ENCODE measurements at places on chromosomes 5 and 9. TPM values are rescaled to one million over a fixed set of nuclear protein-coding genes. Genes with fewer than 3 reads are reported as not detected.

The SOX30 gene
- total RNA-seq: 0.15 TPM

The NUTM2G gene
- not detected for total RNA-seq

The NIM1K gene
- total RNA-seq: 1.2 TPM

The SPACA9 gene
- 7.8 TPM for total RNA-seq

The ANKRD18B gene
- total RNA-seq: 0.58 TPM

The SLC6A19 gene
- total RNA-seq: not detected

The STARD4 gene
- total RNA-seq: 39.6 TPM

The HRH2 gene
- total RNA-seq: 4.1 TPM

The PTAR1 gene
- 49.5 TPM for total RNA-seq

The ABO gene
- total RNA-seq: 5.7 TPM

DNA sequence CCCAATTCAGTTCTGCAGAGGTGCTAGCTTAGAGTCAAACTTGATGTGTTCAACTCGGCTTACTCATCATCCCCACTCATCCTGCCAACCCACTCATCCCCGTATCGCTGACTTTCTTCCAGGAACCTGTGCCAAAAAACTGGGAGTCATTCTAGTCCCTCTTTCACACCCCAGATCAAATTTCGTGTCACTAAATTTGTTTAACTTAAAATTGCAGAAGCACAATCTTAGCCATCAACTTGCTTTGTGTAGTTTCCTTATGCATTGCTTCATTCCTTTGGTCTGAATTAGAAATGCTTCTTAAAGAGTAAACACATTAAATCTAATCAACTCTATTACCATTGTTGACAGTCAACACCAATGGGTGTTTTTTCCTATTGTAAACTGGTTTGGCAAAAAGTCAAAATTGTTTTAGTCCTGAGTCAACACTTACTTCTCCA lies 162.4 kb downstream of the TTC39B start:
- no peak for DNase-seq

DNA sequence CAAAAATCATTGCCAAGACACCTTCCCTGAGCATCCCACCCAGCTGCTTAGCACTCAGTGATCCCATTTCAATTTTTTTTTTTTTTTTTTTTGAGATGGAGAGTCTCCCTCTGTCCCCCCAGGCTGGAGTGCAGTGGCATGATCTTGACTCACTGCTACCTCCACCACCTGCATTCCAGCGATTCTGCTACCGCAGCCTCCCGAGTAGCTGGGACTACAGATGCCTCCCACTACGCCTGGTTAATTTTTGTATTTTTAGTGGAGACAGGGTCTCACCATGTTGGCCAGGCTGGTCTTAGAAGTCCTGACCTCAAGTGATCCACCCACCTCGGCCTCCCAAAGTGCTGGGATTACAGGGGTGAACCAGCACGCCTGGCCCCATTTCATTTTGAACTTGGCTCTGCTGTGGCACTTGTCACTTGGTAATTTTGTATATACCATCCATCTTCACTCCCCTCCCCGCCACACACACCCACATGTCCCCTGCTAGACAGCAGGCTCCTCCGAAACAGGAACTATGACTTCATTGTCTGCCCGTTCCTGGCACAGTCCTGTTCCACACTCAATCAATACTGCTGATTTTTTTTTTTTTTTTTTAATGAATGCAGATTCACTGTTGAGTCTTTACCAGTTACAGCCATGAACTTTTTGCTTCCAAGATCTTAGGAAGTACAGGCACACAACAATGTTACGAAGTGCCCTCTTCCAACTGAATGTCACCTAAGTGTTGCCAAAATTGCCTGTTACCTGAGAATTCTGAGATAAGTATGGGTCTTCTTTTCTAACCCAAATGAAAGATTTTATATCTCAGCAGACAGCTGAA lies 17.3 kb upstream of the ZBTB34 start:
- no peak for DNase-seq

DNA sequence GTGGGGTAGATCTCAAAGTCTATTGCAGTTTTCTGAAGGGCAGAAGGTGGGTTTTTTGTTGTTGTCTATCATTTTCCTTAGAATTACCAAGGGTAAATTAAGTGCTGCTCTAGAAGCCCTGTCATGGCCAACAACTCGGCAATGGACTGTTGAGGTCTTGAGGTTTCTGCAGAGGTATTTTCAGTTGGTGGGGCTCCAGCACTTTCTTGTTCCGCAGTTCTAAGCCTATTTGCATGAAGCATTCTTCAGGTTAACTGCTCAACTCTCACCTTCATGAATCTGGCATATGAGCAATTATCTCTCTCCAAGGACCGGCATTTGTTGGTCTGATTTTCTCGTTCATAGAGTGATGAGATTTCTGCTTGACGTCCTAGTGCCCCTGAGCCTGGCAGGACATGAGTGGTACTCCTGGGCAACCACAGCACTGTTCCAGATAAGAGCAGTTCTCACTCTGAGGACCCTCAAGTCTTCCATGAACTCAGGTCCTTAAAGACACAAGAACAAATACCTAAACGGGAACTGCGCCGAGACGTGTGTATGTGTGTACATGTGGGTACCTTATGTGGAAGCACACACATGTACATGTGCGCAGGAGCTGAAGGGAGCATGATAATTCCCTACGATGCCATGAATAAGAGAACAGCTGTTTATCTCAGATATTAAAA lies 544.5 kb downstream of the CSNK1G3 start:
- DNase-seq: peak; percentile 46

GRCh38 chr5:172768573-172769341 lies 2.2 kb downstream of the DUSP1 start:
- DNase-seq: no peak

DNA sequence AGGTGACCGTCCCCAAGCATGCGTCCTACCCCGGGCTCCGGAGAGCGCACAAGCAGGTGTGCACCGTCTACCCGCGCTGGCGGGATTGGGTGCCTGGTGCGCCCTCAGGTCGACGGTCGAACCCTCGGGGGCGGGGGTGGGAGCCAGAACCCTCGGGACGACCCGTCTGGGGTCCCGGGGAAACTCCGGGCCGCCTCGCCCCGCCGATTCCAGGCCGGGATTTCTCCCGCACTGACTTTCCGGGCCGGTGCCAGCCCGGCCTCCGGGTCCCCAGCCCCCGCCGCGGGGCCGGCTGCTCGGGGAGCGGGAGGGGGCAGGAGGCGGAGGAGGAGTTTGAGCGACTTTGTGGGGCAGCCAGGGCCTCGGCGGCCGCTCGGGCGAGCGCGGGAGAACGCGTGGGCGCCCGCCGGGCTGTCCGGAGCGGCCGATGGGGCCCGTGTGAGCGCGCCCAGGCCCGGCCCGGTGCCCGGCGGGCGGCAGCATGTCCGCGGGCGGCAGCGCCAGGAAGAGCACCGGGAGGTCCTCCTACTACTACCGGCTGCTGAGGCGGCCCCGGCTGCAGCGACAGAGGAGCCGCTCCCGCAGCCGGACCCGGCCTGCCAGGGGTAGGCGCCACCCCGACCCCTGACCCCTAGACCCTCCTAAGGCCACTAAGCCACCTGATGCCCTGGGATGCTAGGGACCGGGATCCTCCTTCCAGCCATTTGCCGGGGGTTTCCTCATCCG lies at the start of gene DAB2IP:
Gene DAB2IP, plus strand, starts transcription at position 340 of the 726 bp plus-strand sequence. Its CDS starts 142 bp downstream, at position 482.
- peak; percentile 83 for DNase-seq

DNA sequence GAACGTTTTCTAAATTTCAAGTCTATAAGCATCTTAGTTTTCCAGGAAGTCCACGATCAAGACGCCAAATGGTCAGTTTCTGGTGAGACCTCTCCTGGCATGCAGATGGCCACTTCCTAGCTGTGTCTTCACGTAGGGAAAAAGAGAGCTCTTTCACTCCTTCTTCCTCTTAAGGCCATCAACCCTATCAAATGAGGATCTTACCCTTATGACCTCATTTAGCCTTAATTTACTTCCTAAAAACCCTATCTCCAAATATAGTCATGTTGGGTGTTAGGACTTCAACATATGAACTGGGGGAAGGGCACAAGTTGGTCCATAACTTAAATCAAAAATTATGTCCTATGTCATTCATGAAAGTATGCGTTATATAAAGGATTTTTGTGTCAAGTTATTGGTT lies 229.5 kb downstream of the ARL15 start:
- DNase-seq: no peak

DNA sequence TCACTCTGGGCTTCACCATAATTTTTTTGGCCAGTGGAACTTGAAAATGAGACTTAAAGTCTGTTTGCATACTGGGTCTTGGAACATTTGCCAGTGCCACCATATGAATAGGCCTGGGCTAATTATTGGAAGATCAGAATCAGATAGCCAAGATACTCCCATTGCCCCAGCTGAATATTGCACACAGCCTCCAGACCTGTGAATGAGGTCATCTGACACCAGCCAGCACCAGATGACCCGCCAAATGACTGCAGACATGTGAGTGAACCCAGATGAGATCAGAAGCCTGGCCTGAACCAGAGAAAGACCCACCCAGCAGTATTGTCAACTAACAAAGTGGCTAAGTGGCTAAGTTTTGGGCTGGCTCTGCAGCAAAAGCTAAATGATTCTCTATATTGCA lies 220.5 kb upstream of the MPDZ start:
- DNase-seq: no peak

- DNase-seq: no peak
These were observed 34.9 kb downstream of the TARS1 start for GRCh38 chr5:33475706-33476105.

DNA sequence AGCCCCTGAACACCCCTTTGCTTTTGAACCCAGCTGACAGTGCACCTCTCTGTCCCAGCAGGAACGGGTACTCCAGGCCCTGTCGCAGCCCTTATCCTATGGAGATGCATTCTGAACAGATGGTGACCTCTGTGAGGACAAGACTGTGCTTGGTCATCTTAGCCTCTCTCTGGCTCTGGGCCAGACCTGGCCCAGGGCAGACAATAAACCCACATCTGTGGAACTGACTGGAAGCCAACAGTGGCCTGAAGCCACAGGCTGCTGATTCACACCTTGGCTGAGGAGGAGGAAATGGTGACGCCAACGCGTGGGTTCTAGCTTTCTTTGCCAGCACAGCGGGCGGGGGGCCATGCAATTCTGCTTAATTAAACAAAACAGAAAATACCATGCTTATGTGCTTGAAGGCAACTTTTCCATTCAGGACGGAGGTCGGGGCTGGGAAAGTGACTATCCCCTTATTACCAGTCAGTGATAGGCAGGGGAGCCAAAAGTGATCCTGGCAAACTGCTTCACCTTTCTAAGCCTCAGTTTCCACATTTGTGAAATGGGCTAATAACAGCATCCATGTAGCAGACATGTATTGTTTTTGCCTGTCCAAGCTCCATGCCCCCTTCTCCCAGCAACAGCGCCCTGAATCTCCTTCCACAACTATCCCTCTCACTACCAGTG lies 10.8 kb downstream of the SH3PXD2B start:
- DNase-seq: no peak

DNA sequence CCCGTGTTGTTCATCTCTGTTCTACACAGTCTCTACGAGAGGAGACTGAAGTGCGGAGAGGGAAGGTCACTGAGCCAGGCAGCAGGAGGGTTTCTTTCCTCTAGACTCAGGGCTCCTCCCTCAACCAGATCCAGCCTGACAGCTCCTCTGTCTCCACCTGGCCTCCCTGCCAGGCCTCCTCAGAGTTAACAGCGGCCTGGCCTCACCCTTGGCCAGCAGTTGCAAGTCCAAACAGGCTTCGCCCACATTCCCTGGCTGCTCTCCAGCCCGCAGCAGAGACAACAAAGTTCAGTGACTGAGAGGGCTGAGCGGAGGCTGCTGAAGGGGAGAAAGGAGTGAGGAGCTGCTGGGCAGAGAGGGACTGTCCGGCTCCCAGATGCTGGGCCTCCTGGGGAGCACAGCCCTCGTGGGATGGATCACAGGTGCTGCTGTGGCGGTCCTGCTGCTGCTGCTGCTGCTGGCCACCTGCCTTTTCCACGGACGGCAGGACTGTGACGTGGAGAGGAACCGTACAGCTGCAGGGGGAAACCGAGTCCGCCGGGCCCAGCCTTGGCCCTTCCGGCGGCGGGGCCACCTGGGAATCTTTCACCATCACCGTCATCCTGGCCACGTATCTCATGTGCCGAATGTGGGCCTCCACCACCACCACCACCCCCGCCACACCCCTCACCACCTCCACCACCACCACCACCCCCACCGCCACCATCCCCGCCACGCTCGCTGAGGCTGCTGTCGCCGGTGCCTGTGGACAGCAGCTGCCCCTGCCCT lies at the start of gene HRCT1:
Gene HRCT1, plus strand, starts transcription at position 291 of the 768 bp plus-strand sequence. Its CDS starts 86 bp downstream, at position 377.
- DNase-seq: peak; percentile 92

- no peak for DNase-seq
These were observed 10.7 kb upstream of the CERCAM start for GRCh38 chr9:128409978-128410377.

DNA sequence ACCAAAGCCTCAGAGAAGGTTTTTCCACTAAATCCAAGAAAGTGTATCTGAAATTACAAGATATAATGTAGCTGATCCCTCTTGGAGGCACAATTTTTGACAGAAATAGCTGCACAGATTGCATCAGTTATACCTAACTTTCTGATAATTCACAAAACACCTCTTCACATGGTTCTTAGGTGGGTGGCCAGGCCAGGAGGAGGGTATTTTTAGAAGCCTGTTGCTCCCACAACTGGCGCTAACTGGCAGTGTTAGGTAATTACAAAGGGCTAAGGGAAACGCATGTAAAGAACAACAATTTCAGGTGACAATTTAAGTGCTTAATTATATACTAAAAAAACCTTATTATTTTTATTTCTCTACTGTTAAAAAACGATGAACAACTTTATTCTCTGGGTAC lies 247.9 kb downstream of the BNC2 start:
- no peak for DNase-seq

DNA sequence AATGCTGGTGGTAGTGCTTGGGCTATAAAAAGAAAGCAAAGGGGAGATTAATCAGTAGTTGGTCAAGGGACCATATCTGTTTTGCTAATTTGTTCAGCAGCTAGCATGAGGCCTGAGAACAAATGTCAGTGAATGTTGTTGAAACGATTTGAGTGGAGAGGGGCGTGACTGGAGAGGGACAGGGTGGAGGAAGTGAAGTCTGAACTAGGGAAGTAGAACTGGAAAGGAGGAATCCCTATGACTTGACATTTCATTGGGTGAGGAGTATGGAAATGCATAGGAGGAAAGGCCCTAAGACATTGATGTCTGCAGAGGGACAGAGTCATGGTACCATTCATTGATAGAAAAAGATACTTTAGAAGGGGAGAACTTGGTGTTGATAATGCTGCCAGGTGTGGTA lies 19.7 kb downstream of the TLE4 start:
- DNase-seq: no peak

GRCh38 chr5:37723162-37723961 lies 116.5 kb downstream of the GDNF start:
- DNase-seq: no peak

GRCh38 chr5:66440202-66440680 lies 156.0 kb upstream of the MAST4 start:
- DNase-seq: peak; percentile 45

- DNase-seq: no peak
These were observed 3.4 kb downstream of the CAMSAP1 start for GRCh38 chr9:135903786-135904520.
